Lower leg skin (tissue), 4 donors: ENCODE measurements at places on chromosomes 6 and 20. TPM values are rescaled to one million over a fixed set of nuclear protein-coding genes. Genes with fewer than 3 reads are reported as not detected.

Gene VSX1
- not detected for total RNA-seq

Gene LY86
- total RNA-seq: not detected

Gene ZC3H12D
- 0.42 TPM for total RNA-seq

Gene TNFRSF21
- total RNA-seq: 1.6 TPM

Gene SLC22A7
- total RNA-seq: not detected

Gene TTBK1
- not detected for total RNA-seq

Gene RUNX2
- total RNA-seq: 1.8 TPM

Gene MEP1A
- not detected for total RNA-seq

Gene SCP2D1
- not detected for total RNA-seq

Gene RBPJL
- not detected for total RNA-seq

Gene ADGRG6
- total RNA-seq: 52.9 TPM

Gene CCN6
- 1.3 TPM for total RNA-seq

Gene SLC22A1
- total RNA-seq: 1.4 TPM

Gene SOBP
- 2.7 TPM for total RNA-seq

Gene CGA
- 5.9 TPM for total RNA-seq

Gene CST2
- not detected for total RNA-seq

Gene KIAA1755
- total RNA-seq: 0.88 TPM

Gene PRPH2
- 0.16 TPM for total RNA-seq

Gene SPATA25
- 0.59 TPM for total RNA-seq

Gene CFAP61
- 1.4 TPM for total RNA-seq

Gene WFDC13
- not detected for total RNA-seq

Gene CAGE1
- total RNA-seq: not detected

Gene ZBTB46
- 6.1 TPM for total RNA-seq
